ENCODE measurements at places on chromosomes 2 and 18. TPM values are rescaled to one million over a fixed set of nuclear protein-coding genes. Genes with fewer than 3 reads are reported as not detected.

DNA sequence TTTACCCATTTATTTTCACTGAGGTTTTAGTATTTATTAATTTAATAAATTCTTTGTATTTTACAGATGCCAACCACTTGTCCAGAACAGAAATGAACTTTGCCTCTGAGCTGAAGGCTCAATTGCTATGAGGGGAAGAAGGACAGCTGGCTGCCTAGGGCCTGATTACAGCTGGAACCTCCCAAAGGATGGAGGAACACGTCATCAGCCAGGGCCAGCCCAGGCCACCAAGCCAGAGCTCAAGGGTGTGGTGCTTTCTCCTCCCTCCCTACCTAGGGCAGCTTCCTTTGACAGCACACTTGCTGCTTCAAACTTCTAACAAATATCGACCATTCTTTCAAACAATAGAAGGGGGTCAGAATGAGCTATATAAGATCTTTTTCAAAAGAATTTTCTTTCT, 19.7 kb upstream of the RIOK3 start:
- no peak for DNase-seq

DNA sequence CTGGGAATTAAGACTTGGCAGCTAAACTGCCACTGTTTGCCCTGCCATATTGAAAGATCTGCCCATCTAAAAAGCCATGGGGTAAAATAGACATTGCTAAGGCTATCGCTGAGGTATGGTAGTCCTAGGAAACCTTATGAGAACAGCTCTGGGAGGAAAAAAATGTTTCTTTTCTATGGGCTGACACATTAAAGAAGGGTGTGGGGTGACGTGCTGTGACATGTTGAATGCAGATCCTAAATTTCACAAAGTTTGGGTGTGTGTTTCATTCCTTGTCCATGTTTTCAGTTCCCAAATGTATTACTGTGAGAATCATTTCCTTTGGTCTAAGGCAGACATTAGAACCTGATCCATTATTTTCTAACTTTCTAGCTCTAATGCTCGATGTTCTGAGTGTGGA, 766.4 kb downstream of the BCL11A start:
- no peak for DNase-seq

GRCh38 chr2:202822411-202822810, 49.2 kb downstream of the ICA1L start:
- DNase-seq = no peak

DNA sequence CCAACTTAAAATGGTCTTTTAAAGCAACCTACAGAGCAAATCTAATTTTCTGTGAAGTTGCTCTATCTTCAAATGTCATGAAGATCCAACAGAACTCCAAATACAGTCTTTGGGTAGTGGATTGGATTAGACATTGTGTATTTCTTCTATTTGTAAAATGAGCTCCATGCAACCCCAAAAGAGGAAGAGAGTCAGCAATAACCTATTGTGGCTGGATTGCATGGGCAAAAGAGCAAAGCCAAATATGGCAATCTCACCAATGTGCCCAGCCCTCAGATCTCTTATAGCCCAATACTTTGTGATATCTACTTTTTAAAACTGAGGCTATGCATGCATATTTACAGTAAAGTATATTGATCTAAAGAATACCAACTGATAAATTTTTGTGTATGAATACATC, 146.3 kb downstream of the TXNL1 start:
- DNase-seq = no peak

DNA sequence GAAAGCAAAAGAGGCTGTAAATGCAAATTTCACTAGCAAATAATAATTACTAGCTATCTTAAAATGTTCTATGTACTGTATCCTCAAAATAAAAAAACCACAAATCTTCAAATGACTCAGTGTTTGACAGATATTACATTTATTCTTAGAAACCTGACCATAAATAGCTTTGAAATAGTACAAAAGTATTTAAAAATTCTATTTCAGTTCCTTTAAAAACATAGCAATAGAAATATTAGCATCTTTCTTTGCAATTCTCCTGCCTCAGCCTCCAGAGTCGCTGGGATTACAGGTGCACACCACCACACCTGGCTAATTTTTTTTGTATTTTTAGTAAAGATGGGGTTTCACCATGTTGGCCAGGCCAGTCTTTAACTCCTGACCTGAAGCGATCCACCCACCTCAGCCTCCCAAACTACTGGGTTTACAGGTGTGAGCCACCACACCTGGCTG, 50.6 kb downstream of the MSH6 start:
- DNase-seq = no peak

DNA sequence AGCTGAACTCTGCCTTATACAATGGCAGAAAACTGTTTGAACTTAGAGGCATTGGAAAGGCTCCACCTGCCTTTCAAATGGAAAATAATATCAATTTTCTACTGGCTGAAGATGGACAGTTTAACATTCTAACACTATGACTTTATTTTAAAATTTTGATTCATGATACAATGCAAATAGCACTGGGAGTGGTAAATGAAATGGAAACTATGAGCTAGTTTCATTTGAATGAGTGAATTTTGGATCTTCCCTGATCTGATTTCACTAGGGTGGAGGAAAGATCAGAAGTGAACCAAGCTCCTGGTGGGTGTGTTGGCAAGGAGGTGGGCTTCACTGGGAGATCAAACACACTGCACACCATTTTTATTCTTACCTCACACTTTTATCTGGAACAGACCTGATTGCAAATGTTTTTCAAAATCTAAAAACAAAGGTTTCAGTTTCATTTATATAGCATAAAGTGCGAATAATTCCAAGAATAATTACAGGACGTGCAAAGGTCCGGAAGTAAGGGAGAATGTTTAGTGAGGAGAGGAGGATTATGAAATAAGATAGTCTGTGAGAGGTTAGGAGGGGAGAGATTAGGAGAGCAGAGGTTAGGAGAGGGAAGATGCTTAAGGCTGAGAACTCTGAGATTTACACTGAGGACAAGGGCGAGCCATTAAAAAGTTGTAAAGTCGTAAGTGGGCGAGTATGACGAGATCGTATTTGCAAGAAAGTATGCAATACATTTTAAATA, 18.6 kb upstream of the MBP start:
- no peak for DNase-seq

Gene PCARE
- not detected for total RNA-seq

Data from Daoy (cell line).